ENCODE measurements at places on chromosomes 12 and 14.

GRCh38 chr12:108218921-108219320 is 89.8 kb downstream of the WSCD2 start:
- no peak for DNase-seq

DNA sequence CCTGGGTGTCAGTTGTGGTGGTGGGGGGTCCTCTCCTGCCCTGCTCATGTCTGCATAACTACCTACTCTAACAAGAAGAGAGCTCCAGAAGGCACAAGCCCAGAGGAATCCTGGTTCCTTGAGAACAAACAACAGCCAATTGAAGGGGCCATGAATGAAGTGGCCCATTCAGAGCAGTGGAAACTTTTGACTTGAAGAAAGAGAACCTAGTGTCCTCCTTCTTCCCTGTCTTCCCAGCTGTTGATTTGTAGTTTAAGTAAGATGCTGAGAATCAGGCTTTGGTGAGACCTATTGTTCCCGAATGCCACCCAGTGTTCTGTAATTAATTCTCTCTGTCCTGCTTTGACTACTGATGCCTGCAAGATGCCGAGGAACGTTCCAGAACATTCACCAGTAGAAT is 79.2 kb downstream of the C14orf132 start:
- DNase-seq: no peak

DNA sequence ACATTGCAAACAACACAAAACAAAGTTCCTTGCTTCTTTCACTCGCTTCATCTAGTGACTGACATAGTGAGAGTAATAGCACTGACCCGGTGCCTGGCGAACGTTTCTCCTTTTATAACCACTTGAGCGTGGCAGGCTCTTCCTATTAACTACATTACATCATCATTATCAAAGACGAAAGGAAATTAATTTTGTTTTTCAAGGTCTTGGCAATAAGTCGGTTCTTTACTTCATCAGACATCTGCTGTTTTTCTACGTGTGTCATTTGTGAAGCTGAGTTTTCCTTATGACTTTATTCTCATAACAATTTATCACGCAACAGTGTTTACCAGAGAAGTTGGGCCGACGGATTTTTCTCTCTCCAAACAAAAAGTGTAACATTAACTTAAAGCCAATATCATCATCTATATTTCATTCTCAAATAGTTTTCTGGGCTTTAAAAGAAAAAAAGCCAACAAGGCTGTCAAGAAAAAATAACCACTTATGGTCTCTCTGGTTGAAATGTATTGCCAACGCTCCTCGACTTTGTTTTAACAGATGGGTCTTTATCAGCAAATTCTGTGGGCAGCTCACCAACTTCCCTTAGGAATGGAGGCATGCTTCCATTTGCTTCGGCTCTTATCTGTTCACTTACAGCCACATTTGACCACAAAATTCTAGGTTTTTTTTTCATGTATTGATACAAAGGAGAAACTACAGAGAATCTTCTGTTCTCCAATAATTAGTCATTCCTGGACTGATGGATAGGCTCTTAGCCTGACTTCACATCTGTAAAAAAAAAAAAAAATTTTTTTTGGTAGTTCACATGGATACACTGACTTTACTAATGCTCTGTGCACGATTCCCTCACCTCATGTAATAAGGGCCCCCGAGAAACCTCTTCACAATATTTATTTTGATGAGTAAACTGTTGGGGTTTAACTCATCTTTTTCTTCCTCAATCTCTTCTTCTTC is 97.1 kb upstream of the CDKN3 start:
- no peak for DNase-seq

GRCh38 chr14:45185100-45185814 is 49.5 kb downstream of the FANCM start:
- peak; percentile 13 for DNase-seq

- no peak for DNase-seq
These were observed 173.4 kb upstream of the BMP4 start for GRCh38 chr14:54129850-54130640.

- DNase-seq: no peak
These were observed 242.3 kb downstream of the CCER1 start for GRCh38 chr12:90712671-90713070.

DNA sequence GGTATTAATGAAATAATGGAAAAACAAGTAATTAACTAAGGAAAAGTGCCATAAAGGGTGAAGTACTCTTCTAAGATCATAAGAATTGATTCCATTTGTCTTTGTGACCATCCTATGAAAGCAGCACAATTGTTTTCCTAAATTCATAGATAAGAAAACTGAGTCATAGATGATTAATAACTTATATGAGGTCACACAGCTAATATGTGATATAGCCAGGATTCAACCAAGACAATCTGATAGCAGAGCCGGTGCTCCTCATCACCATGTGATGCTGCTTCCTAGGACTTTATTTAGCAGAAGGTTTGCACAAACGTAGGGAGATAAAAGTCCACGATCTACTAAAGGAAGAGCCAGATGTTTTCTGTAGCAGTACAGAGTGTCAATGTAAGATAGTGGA is 181.5 kb upstream of the SYT1 start:
- DNase-seq: no peak

GRCh38 chr14:103334644-103335622 is 896 bp downstream of the EIF5 start:
- peak; percentile 27 for DNase-seq

DNA sequence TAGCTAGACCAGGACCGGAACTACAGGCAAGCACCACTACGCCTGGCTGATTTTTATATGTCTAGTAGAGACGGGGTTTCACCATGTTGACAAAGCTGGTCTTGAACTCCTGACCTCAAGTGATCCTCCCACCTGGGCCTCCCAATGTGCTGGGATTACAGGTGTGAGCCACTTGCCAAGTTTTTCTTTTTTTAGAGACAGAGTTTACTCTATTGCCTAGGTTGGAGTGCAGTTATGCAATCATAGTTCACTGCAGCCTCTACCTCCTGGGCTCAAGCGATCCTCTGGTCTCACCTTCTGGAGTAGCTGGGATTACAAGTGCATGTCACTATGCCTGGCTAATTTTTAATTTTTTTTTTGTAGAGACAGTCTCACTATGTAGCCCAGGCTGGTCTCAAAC is 201.5 kb upstream of the TBX3 start:
- DNase-seq: no peak

DNA sequence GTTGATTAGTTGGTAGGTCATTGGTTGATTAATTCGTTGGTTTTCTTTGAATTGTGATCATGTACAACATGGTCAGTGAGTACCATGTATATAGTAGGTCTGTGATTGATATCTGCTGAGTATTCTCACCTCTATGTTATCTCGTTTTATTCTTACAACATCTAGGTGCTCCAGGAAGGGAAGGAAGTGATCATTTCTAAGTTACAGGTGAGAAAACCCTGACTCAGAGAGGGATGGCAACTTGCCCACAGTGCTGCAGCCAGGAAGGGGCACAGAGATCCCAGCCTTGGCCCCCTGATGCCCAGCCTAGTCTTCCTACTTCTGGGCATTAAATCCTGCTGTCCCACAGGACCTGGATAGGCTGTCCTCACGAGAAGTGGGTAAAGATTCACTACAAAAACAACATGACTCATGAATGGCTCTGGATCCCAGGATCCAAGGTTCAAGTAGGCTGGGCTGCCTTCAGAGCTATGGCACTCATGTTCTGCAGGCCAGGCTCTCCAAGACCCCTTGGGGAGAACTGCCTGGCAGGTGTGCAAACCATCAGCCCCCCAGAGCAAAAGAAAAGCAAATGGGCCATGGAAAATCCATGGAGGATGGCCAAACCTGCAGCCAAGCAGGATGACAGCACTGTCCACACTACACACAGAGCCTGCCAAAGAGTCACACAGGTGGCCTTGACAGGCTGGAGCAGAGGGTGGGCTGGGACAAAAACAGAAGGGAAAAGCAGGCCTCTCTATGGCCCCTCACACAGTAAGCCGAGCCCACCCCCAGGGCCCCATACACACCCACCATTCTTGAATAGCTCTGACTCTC is 146.2 kb downstream of the BCL11B start:
- no peak for DNase-seq

DNA sequence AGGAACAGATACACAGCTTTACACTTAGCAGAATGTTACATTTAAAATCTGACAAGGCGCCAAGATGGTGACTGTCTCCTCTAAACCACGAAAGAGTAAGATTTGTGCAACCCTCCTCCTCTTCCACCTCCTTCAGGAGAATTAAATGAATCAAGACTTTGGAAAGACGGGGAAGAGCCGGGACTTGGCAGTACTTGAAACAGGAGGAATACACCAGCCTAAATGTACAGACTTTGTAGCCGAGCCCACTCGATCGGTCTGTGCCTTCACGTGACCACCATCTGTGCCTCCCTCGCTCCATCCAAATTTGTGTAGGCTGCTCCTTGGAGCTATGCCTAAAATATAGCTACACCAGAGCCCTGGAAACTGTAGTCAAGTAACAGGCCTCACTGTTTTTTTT is 38.3 kb downstream of the SSPN start:
- no peak for DNase-seq

DNA sequence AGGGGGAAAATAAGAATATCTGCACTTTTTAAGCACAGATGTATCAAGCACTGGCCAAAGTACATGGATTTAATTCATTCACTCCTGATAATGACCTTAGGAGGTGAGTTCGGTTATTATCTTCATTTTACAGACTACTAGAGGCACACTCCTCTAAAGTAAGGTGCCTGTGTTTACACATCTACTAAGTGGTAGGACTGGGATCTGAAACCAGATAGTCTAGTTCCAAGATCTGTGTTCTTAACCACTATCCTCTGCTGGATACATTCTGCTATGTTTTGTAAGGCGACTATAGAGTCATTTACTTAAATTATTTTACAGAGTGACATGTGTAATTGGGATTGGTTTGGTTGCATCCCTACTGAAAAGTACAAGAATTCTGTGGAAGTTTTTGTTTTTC is 175.3 kb downstream of the ESR2 start:
- DNase-seq: no peak

DNA sequence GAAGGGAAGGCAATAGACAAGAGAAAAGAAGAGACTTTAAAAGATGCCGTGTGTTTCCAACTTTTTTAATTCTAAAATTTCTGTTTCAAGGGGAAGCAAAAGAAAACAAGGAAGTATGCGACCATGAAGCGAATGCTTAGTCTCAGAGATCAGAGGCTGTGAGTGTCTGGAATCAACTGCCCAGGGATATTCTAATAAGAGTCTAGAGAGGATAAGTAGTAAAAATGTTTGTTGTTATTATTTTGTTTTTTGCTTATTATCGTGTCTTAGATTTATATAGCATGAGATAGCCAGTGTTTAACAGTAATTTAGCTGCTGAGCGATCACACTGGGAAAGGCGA is 421 bp downstream of the FCF1 start:
- no peak for DNase-seq

GRCh38 chr12:94663702-94664101 is 13.3 kb upstream of the TMCC3 start:
- DNase-seq: no peak

DNA sequence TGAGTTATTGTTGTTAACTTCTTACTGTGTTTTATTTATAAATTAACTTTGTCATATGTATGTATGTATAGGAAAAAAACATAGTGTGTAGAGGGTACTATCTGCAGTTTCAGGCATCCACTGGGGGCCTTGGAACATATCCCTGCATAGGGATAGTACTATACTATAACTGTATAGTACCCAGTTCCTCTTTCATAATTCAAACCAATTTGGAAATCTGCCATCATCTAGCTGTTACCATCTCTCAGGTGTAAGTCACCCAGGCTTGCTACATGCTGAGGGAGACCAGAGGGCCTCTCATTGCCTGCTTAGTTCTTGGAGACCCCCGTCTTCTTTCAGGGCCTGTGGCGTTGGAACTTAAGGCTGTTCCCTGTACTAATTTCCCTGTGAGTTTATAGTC is 12.9 kb upstream of the DCD start:
- no peak for DNase-seq

GRCh38 chr14:101838476-101838875 is 77.0 kb downstream of the PPP2R5C start:
- DNase-seq: no peak

DNA sequence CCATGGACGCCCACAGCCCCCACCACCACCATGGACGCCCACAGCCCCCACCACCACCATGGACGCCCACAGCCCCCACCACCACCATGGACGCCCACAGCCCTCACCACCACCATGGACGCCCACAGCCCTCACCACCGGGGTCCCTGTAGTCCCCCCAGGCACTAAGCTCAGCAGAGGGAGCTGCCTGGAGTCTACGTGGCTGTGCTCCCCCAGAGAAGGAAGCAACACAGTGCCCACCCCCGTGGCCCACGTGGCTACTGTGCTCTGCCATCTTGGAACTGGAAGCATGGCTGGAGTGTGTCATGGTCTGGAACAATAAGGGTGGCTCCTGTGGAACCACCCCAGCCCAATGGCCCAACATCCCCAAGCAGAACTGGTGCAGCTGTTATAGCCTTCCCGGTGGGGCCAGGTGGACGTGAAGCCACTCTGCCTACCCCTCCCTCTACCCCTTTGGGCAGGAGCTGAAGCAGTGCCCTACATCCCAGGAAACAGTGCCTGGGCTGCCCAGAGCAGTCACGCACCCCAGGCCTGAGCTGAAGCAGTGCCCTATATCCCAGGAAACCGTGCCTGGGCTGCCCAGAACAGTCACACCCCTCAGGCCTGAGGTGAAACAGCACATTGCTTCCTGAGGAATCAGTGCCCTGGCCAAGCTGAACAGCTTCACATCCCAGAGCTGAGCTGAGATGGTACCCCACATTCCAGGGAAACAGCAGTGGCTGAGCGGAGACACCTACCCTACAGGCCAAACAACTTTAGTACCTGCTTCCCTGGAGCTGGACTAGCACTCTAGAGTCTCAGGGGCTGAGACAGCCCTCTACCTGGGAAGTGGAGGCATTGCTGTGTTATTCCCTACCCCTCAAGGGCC is 9.0 kb upstream of the SFSWAP start:
- DNase-seq: no peak

DNA sequence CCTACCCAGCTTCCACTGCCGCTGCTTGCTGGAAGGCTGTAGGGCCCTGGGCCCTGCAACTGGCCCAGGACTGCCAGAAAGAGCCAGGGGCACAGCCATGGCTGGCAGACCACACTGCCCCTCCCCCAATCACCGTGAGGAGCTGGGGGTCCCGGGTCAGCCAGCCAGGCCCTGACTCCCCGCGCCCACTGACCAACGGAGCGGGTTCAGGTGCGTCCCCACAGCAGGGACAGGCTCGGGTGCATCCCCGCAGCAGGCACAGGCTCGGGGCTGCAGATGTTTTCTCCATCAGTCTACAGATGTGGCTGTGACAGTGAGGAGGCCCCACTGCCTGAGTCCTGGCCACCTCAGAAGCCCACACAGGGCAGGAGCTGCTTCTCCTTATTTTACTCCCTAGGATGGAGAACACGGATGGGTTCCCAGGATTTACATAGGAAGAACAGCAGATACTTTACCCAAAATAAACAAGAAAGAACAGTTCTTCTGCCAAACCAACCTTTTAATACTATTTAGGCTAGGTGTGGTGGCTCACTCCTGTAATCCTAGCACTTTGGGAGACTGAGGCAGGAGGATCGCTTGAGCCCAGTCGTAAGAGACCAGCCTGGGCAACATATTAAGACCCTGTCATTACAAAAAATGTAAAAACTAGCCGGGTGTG is 61.1 kb downstream of the TESC start:
- DNase-seq: no peak

Data from GM04504 (cell line).